Lung microvascular endothelial cell (primary cell): ENCODE measurements at places on chromosomes 7 and 10.

DNA sequence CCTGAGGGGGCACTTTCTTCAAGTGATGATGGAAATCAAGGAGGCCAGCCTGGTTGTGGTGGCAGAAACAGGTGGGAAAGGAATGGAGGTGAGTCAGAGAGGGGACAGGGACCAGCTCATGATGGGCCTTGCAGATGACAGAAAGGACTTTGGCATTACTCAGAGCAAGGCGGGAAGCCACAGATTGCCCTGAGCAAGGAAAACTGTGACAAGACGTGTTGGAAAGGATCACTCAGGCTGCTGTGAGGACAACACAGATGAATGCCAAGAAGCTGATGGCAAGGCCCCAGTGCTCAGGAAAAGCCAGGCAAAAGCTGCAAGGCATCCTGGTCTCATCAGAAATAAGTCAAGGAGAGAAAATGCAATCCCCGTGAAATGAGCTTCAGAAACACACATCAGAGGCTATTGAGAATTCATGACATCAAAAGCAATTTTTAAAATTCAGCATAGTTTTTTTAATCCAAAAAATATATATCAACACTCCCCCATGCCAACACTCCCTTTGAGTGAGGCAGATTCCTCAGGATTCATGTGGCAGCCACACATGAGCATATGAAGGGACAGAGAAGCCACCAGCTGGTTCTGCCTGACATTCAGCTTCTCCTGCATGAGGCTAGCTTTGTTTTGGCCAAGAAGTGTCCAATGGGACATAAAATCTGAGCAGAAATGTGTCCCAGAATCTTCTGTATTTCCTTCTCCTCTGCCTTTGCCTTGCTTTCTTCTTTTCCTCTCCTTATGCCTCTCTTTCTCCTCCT, 244.5 kb upstream of the MYO3A start:
- no peak for DNase-seq

DNA sequence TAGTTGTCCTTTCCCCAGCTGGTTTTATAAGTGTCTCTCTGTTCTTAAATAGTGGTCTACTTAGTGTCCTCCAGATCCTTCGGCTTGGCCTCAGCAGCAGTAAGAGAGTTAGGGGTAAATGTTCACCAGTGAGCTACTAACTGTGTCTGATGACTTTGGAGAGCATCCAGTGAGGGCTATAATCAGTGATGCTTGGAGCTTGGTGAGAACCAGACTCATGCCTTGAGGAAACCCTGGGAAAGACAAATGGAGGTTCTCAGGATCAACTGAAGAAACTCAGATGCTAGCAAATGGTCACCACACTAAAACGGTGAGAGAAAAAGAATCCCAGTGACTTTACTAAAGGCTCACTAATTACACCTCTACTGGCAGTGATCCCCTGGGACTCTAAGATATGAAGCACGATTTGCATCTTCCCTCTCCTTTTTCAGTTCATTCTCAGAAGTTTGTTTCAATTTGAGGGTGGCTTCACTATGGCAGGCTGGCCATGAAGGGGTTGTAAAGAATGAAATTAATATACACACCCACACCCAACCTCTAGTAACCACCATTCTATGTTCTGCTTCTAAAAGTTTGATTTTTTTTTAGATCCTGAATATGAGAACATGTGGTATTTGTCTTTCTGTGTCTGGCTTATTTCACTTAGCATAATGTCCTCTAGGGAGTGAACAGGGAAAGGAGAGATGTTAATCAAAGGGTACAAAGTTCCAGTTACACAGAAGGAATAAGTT, 177.9 kb downstream of the PDE1C start:
- DNase-seq: no peak

- no peak for DNase-seq
These were observed 8.6 kb upstream of the PRR15 start for GRCh38 chr7:29555061-29555460.

DNA sequence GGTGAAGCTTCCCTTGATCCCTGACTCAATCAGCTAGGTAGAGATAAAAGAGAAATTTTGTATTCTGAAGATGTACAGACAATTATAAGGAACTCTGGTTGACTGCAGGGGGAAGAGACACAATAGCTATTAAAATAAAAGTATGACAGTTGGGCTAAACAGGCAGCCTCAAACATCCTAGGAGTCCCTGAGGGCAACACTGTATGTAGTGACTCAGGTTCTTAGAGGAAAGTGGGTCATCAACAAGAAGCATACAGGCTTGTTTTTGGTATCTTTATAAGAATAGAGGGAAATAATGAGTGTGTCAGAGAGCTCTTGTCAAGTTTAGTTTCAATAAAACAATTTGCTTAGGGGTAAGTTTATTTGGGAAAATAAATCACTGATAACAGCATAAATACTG, 150.3 kb downstream of the AUTS2 start:
- DNase-seq: no peak

DNA sequence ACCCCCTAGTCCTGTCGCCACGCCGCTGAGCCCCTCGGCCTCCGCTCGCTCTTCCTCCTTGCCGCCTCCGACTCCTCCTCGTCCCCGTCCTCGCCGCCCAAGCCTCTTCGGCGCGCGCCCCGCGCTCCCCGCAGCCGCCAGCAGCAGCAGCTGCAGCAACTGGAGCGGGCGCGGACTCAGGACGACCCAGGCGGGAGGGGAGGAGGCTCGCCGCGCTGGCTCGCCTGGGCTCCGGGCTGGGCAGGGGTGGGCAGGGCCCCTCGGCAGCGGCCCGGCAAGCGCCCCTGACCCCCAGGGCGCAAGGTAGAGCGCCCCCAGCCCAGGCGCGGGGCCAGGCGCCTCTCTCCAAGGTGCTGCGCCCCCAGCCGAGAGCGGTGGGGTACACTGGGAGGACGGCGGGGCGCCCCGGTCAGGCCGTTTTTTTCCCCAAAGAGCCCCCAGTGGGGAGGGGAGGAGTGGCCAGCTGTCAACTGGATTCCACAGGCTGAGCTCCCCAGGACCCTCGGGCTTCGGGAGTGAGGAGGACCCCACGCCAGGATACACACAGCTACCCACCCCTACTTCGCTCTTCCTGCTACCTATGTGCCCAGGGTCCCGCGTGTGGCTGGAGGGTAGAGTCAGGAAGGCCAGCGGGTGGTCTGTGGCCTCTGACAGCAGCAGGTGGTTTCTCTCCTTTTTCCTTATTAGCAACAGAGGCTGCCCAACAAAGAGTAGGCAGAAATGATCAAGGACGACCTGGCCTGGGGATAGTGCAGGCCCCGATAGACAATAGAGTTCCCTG, 903 bp upstream of the KCNMA1 start:
- peak; percentile 35 for DNase-seq

DNA sequence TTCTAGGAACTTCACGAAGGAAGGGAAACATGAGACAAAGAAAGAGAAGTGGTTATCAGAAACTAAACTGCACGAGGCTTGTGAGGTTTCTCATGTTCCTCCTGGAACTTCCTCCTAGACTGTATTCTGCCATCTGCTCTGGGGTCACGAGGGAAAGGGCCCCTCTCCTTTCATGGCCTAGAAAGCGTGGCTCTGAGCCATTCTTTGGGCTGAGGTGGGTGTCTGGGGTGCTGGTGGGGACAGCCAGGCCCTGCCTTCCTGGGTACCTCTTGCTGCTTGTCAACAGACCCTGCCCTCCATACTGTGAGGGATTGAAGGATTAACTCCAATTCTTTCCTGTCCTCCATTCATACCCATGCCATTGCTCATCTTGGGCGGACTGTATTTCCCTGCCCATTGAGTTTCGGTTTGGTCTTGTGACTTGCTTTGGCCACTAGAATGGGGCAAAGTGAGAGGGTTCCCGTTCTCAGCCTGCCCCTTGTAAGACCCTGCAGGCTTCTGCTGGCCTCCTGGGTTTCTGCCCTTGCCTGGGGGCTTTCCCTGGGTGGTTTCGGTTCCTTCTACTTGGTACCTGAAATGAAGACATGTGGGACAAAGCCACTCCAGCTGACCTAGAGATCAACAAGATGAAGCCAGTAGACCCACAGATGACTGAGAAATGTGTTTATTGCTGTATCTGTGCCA, 14.9 kb upstream of the GIMAP8 start:
- no peak for DNase-seq

GRCh38 chr7:85516675-85517074, 329.8 kb upstream of the SEMA3D start:
- no peak for DNase-seq

- no peak for DNase-seq
These were observed 203.2 kb downstream of the AHR start for GRCh38 chr7:17501441-17502212.

DNA sequence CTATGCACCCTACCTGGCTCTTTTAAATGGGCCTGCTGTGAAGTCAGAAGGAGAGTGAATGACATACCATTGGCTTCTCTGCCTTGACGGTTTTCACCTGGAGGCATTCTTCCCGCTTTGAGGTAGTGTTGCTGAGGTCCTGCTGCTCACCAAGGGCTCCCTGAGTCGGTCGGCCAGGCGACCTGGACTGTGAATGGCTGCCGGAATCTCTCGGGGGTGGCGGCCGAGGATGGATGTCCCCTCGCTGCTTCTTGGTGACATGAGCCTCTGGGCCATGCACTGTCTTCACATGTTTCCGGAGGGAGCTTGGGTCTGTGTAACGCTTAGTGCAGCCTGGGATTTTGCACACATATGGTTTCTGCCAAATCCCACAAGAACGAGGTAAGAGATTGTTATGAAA, 264.7 kb downstream of the GLI3 start:
- no peak for DNase-seq

- DNase-seq: no peak
These were observed 91.1 kb downstream of the COL13A1 start for GRCh38 chr10:69892816-69893215.

- no peak for DNase-seq
These were observed 27.1 kb downstream of the PRF1 start for GRCh38 chr10:70575486-70575873.

- no peak for DNase-seq
These were observed 17.6 kb upstream of the CTBP2 start for GRCh38 chr10:125177641-125178640.

DNA sequence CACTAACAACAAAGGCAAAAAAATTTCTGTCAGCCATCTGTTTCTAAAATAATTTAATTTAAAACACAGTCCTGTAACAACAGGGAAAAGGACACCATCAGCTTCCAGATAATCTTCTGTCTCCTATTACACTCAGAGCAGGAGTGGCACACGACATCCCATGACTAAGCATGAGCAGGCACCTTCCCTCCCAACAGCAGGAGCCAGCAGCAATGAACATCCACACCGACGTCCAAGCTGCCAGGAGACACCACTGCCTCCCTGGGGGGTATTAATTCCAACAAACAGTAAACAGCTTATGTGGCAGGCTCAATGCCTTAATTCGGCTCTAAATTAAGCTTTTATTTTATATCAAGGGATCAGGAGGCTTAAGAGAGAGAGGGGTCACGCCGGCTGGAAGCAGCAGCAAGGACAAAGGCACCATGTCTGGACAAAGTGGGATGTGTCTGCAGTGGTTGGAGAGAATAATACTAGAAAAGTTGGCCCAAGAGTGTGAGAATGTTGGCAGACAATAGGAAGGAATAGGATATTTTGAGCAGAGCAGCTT, 45.7 kb downstream of the KIAA1549 start:
- peak; percentile 78 for DNase-seq

- peak; percentile 83 for DNase-seq
These were observed 51.4 kb upstream of the PFKFB3 start for GRCh38 chr10:6151087-6151977.
